Hepatocyte (in vitro differentiated cells): ENCODE measurements at places on chromosomes 1 and 21. TPM values are rescaled to one million over a fixed set of nuclear protein-coding genes. Genes with fewer than 3 reads are reported as not detected.

DNA sequence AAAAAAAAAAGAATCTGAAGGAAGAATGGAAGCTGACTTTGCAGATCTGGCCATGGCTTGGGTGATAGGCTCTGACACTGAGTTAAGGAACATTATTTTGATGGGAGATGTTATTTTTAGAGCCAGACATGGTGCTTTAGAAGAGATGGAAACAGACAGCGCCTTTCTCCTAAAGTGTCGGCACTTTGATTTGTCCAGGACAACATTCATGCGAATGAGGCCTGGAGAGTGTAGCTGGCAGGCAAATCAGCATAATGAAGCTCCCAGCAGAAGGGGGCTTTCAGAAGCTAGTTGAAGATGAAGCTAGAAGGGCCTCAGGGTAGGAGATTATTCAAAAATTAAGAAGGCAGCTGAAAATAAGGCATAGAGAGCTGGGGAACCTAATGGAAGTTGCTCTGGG is 397.7 kb downstream of the RWDD3 start:
- no peak for DNase-seq

DNA sequence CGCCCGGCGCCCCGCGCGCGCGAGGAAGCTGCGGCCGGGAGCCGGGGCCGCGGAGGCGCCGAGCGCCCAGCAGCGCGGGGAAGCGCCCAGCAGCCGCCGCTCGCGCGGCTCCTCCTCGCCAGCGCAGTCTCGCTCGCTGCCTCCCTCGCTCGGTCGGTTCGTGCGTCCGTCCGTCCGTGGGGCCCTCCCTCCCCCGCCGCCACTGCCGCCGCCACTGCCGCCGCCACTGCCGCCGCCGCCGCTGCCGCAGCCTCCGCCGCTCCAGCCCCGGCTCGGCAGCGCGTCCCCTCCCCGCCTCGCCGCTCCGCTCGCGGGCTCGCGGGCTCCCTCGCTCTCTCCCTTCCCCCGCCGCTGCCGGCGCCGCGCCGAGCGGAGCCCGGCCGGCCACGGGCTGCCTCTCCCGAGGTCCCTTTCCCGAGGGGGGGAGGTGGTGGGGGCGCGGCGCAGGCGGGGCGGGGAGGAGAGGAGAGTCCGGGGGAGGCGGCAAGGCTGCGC is at the start of gene KCND3:
Gene KCND3, minus strand, starts transcription at position 138 of the 495 bp plus-strand sequence.
- peak; percentile 58 for DNase-seq

OR2AJ1 gene
- polyA plus RNA-seq, result not detected in 2 replicates

- peak; percentile 15 for DNase-seq
Measured at GRCh38 chr1:198449261-198449660, 91.2 kb downstream of the ATP6V1G3 start.

GRCh38 chr1:48036710-48037355 is 39.6 kb upstream of the TRABD2B start:
- peak; percentile 48 for DNase-seq

- no peak for DNase-seq
Measured at GRCh38 chr1:173440430-173440829, 36.7 kb upstream of the PRDX6 start.

- peak; percentile 70 for DNase-seq
Measured at GRCh38 chr1:233614173-233614742, 352 bp downstream of the KCNK1 start.

RAVER2 gene
- 7.9 and 14.1 TPM in 2 replicates for polyA plus RNA-seq

LCE1B gene
- polyA plus RNA-seq, result not detected in 2 replicates

TRIM17 gene
- 5.7 and 7.3 TPM in 2 replicates for polyA plus RNA-seq

NDUFS5 gene
- polyA plus RNA-seq, result 535 and 547 TPM in 2 replicates

DNA sequence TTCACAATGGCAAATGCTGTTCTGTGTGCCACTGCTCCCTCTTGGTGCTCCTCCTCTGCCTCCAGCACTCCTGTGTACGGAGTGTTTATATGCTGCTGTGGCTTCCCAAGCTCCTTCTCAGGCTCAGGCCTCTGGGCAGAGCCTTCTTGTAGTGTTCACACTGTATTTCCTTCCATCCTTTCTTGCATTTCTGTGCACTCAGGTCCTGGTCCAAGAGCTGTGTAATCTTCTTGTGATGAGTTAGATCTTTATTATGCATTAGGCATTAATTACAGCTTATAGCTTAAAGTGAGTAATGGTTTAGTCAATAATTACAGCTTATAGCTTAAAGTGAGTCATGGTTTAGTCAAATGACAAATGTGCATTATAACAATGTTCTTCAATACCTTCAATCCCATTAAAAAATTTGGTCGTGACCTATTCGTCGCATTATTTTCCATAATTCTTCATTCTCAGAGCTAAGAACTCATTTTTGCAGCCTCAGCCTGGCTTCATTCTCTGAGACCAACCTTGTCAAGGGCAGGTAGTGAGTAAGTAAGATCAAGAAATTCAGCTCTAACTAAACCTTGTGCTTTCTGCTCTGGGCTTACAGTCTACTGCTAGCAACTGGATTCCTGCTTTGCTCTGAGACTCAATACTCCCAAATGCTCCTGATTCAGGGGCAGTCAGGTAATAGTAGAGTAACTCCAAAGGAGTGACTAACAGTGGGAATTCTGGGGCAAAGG is 154.5 kb upstream of the SPAG17 start:
- no peak for DNase-seq

AMY1A gene
- not detected in 2 replicates for polyA plus RNA-seq

FAM151A gene
- polyA plus RNA-seq, result 5.0 and 13.5 TPM in 2 replicates
